HCT116 (cell line): ENCODE measurements at places on chromosomes 4 and X.

DNA sequence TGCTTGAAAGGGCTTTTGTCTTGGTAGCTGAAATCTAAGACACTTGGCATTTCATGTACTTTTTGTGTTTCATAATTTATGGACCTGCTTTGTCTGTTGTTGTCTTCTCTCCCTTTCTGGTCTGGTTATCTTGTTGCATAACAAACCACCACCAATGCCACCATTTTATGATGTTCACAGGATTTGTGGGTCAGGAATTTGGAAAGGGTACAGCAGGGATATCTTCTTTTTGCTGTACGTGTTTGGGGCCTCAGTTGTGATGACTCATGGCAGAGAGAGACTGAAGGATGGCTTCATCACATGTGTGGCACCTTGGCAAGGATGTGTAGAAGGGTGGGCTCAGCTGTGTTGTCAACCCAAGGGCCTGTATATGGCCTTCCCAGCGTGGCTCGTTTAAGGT is 35.2 kb downstream of the KDM6A start:
- DNase-seq = no peak

- no peak for DNase-seq
These were observed 26.3 kb downstream of the FLNA start for GRCh38 chrX:154348114-154348531.

- DNase-seq = no peak
These were observed 370.3 kb upstream of the FGF16 start for GRCh38 chrX:77076896-77077295.

- no peak for DNase-seq
These were observed 251.7 kb upstream of the TENM3 start for GRCh38 chr4:181991369-181992108.

GRCh38 chr4:1598206-1599025 is 85.7 kb downstream of the FAM53A start:
- no peak for DNase-seq

DNA sequence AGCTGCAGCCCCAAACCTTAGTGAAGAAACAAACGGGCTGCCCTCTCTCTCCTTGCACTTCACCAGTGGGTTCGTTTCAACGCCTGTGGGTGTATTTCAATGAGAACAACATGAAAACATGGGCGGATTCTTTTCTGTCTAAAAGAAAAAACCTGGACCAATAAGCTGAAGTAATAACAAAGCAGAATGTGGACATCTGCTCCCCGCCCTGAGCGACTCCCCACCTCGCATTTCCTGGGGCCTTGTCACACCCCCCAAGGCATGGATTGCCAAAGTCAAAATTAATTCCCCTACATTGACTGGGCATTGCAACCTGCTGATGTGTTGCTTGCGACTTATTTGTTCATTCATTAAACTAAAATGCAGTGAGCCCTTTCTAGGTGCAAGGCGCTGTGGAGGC is 142.9 kb downstream of the BCOR start:
- DNase-seq = no peak

GRCh38 chr4:87236861-87237260 is 16.4 kb upstream of the KLHL8 start:
- DNase-seq = no peak

DNA sequence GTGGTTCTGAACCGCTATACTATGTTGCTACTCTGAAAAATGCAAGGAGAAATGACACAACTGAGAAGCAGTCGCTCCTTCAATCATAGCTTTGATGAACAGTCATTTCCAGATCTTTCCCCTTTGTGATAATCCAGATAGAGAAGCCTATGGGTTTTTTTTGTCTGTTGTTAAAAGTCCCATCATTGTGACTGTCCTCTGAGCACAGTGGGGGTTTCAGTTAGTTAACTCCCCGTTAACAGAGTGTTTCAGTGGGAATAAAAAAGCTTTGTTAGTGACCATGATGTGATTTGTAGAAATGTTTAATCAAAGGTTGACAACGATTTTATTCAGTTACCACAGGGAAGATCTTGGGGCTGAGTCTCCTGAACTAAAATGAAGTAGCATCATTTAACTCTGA is 176.2 kb upstream of the MAOA start:
- DNase-seq = no peak

- DNase-seq = no peak
These were observed 1392.7 kb upstream of the IGFBP7 start for GRCh38 chr4:58502839-58503238.

DNA sequence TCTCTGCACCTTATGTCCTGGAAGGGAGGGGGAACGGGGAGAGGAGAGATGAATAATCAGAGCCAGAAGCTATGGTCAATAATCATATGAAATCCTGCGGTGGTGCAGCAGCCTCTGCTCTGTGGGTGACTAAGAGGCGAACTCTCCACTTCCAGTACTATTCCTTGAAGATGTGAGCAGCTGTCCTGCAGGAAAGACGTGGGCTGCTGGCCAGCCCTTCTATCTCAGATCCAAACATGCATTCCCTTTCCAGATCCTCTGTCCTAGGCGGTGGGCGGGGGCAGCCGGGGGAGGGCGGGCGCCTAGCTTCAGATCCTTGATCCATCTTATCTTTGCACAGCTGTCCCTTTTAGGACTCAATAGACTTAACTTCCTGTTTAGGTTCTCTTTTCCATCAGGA is 34.5 kb downstream of the SPINK2 start:
- no peak for DNase-seq

DNA sequence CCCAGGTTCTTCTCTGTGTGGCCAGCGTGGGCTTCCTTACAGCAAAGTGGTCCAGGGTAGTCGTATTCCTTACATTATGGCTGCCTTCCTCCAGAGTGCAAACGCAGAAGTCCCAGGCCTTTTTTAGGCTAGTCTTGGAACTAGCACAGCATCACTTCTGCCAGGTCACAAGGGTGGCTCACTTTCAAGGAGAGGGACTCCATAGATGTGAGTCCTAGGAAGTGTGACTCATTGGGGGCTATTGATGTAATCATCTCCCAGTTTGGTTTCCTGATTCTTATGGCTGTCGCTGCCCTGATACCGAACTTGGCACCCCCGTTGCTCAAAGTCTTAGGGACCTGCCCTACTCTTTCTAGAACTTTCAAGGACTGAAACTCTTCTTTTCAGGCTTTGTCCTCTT is 140.0 kb downstream of the DCK start:
- DNase-seq = no peak

DNA sequence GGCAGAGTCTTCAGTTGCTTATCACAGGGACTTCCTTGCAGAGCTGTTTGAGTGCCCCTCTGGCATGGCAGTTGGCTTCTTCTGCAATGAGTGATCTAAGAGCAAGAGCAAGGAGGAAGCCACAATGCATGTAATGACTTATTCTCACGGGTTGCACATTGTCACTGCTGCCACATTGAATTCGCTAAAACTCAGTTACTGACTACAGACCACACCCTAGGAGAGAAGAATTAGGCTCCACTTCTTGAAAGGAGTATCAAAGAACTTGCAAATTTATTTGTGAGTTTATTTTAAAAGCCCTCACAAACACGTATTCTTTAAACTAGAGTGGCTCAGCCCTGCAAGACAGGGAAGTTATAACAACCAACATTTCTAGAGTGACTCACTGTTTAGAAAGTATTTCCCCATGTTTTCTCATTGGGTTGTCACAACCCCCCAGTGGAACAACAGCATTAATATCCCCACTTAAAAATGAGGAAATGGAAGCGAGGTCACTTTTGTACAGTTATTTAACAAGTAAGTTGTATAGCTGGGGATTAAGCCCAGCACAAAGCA is 32.4 kb upstream of the RBPJ start:
- no peak for DNase-seq

DNA sequence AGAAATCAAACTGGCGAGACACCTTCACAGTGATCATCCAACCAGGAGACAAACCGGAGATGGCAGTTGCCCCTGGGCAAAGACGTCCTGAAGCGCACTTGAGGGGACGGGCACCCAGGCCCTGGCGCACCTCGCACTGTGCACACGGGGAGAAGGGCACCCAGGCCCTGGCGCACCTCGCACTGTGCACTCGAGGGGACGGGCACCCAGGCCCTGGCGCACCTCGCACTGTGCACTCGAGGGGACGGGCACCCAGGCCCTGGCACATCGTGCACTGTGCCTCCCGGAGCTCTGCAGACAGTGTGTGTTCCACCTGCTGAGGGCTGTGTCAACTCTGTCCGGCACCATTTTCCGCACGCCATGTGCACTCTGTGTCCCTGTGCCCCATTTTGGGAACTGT is 34.6 kb upstream of the CPLX1 start:
- DNase-seq = no peak

DNA sequence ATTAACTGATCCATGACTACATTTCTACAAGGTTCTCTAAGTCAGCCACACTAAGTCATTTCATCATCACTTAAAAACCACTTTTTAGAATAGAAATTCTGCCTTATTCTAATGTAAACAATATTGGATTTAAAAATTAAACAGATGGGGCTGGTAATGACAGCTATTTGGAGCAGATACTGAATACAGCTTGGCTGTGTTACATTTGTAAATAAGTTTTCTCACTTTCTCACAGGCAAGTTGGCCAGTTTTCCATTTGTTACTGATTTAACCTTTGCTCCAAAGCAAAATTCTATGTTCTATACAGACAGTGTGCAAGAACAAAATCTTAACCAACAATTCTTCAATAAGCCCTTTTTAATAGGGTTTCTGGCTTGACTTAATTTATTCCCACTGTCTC is 370.7 kb downstream of the GRIA2 start:
- DNase-seq = no peak

- DNase-seq = no peak
These were observed 46.0 kb downstream of the COQ2 start for GRCh38 chr4:83238393-83239248.

- DNase-seq = no peak
These were observed 239.3 kb downstream of the CRLF2 start for GRCh38 chrX:973010-973632.

DNA sequence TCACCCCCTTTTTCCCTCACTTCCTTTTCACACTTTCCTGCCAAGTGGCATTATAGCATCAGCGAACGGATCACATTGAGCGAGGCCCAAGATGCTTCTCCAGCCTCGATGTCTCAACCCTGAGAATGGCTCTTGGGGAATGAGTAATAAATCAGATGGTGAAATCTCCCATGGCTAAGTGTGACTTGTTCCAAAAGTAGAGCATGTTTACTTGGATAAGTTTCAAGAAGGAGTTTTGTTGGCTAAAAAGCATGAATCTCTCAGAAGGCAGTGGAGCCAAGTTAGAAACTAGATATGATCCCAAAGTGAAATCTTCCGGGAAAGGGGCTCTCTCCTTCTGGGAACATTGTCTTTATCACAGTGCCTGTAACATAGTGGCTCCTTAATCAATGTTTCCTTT is 316.3 kb downstream of the CAMK2D start:
- DNase-seq = no peak

DNA sequence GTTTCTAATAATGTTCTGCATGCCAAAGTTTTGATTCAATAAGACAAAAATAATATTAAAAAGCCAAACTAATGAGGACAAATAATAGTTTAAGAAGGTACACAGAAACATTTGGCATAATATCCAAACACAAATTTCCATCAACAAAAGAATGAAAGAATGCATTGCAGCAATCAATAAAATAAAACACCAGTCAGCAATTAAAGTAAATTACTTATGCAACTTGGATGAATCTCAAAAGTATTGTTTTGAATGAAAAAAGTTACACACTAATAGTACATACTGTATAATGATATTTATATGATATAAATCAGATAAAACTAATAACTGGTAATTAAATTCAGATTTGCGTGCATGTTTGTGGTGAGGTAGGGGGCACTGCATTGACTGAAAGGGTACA is 285.5 kb upstream of the PCDH10 start:
- DNase-seq = no peak

DNA sequence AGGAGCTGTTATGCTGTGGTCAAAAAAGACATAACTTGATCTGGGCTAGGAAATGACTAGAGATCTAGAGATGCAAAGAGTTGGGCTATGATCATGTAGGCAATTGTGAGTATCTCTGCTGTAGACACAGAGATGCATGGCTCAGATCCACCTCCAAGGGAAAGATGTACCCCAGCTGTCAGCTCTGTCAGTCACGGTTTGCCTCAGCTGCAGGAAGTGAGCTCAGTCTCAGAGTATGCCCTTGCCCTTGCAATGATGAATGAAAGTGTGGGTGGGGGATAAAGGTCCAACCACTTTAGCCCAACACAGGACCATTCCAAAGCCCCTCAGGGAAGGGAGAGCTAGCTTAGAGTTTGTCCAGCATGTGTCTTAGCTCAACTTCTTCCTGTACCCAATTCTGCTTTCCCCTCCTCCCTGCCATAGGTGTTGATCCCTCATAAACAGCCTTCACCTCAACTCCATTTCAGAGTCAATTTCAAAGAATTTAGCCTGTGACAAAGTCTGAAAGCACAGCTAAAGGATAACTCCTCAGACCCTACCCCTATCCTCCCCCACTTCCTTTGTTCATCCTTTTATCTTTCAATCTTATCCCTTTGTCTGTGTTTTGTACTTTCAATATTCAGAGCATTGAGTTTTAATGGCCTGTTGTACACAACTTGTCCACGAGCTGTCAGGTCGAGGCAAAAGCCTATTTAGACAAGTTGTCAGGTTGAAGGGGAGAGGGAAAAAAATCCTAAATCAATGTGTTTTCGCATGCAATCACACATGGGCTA is 90.6 kb downstream of the MID1IP1 start:
- no peak for DNase-seq

DNA sequence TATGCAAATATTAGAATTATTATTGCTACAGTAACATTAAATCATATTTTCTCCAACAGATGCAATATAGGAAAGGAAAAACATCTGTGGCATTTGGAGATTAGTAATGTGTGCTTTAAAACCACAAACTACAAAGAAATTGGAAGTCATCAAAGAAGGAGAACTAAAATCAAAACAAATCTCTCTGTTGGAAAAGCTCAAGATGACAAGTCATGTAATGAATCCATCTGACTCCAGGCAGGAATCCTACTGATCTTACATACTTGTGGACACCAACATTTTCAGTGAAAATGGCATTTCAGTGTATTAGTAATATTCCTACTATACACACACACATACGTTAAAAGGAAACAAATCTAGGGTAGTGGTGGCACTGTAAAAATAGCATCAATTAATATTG is 98.2 kb downstream of the SLC39A8 start:
- no peak for DNase-seq

GRCh38 chr4:2929469-2929868 is 33.7 kb downstream of the NOP14 start:
- no peak for DNase-seq

GRCh38 chrX:47030339-47030738 is 47.9 kb upstream of the RGN start:
- DNase-seq = peak; percentile 51

- DNase-seq = no peak
These were observed 193.2 kb upstream of the KLF3 start for GRCh38 chr4:38470735-38471262.

DNA sequence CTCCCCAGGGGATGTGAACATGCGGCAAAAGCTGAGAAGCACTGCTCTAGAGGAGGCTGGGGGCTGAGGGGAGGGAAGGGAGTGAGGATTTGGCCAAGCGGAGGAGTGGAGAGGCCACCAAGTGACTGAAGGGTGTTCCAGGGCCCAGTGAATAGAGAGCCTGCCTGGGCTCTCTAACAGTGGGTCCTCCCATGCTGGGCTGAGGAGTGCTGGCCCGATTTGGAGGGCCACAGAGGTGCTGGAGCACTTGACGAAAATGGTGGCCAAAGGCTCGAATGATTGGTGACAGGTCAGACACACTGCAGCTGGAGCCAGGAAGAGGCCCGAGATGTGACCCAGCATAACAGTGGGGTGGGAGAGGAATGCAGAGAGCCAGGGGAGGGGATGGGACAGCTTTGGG is 37.5 kb upstream of the MAP3K15 start:
- DNase-seq = no peak

GRCh38 chr4:123449780-123450179 is 53.2 kb downstream of the SPRY1 start:
- DNase-seq = no peak
